Mesothelial cell of epicardium (in vitro differentiated cells): ENCODE measurements at places on chromosomes 1 and 21. TPM values are rescaled to one million over a fixed set of nuclear protein-coding genes. Genes with fewer than 3 reads are reported as not detected.

GRCh38 chr1:224333309-224333926 is 3.4 kb upstream of the NVL start:
- no peaks in the 10 kb centered on the region for H3K36me3 ChIP-seq
- peaks cover 19% of the 10 kb centered on the region for H3K4me1 ChIP-seq
- H3K27me3 ChIP-seq: no peaks in the 10 kb centered on the region
- DNase-seq: no peak
- no peak overlapping the region for H3K27ac ChIP-seq

DNA sequence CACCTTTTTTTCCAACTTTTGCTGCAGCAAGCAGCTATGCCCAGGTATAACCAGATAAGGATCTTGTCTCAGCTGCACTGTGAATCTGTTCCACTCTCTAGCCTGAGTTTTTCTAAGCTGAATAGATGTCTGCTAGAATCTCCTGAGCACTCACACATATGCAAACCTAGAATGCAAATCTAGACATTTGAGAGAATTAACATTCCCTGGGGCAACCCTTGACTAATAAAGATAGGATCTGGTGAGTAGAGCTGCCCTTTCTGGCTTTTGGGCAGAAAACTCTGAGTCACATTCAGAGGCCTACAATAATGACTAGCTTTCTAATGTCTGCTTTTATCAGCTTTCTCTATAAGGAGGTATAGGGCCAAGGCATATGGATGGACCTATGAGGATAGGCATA is 61.4 kb upstream of the BARHL2 start:
- DNase-seq: no peak
- H3K27me3 ChIP-seq: peaks cover 3% of the 10 kb centered on the region
- H3K4me3 ChIP-seq: no peak overlapping the region
- no peaks in the 10 kb centered on the region for H3K36me3 ChIP-seq

GRCh38 chr21:17775431-17776126 is 43.6 kb downstream of the C21orf91 start:
- H3K4me1 ChIP-seq: peaks cover 10% of the 10 kb centered on the region
- no peak overlapping the region for H3K4me3 ChIP-seq

DNA sequence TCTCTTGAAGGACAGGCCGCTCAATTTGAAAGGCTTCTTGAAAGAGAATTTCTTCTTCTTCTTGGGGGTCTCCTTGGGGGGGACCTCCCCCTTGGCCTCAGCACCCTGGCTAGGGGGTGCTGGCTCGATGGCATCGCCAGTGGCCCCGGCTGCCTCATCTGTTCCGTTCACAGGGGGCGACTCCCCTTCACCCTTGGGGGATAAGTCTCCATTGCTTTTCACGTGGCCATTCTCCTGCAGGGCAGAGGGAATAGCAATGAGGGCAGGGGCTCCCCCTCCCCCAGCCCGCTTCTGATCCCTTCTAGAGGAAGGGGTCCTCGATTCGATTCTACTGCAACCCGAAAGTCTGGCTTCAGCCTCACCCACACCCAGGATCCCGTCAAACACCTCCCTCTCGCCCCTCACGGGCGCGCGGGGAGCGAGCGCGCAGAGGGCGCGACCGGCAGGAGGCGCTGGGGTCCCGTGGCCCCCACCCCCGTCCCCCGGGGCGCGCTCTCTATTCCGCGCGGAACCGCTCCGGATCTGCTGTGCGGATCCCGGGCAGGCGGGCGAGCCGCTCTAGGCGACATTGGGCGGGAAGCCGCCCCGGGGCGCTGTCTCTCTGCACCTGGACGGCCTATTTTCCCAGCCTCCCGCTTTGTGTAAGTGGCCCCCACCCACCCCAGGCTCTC is 1.0 kb downstream of the MARCKSL1 start:
- H3K4me1 ChIP-seq: peaks cover 37% of the 10 kb centered on the region
- peak overlapping the region; percentile 94 for H3K27ac ChIP-seq
- peaks cover 2% of the 10 kb centered on the region for H3K27me3 ChIP-seq
- peak; percentile 62 for DNase-seq

Gene SLC5A9
- total RNA-seq: 0.07 TPM in 2 of 3 replicates, not detected in the other

Gene CRYZ
- total RNA-seq: 21.3 to 21.7 TPM (median 21.5 TPM) in 3 replicates

Gene BARHL2
- not detected in 3 replicates for total RNA-seq
